ENCODE measurements at places on chromosomes 4 and X.

DNA sequence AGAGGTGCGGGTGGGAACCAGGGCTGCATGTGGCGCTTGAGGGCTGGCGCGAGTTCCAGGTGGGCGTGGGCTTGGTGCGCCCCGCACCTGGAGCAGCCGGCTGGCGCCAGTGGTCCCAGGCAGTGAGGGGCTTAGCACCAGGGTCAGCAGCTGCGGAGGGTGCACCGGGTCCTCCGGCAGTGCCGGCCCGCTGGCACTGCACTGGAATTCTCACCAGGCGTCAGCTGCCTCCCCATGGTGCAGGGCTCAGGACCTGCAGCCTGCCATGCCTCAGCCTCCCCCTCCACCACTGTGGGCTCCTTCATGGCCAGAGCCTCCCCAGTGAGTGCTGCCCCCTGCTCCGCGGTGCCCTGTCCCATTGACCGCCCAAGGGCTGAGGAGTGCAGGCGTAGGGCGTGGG, 174.0 kb downstream of the ADAM29 start:
- no peak for DNase-seq

DNA sequence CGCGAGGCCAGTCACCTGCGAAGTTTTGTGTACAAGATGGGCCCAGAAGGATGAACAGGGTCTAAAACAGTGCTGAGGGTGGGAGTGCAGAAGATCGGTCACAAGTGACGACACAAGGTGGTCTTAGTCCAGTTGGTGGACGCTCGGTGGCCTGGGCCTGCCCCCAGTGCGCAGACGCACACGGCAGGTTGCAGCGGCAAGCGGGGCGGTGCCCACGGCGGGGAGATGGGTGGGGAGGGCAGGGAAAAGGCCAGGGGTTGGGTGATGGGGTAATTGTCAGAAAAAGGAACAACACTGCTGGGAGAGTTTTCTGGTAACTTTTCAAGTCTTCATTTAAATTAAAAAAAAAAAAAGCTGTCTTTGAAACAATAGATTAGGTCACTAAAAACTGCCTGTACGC, 1.0 kb upstream of the PRDX4 start:
- no peak for DNase-seq

DNA sequence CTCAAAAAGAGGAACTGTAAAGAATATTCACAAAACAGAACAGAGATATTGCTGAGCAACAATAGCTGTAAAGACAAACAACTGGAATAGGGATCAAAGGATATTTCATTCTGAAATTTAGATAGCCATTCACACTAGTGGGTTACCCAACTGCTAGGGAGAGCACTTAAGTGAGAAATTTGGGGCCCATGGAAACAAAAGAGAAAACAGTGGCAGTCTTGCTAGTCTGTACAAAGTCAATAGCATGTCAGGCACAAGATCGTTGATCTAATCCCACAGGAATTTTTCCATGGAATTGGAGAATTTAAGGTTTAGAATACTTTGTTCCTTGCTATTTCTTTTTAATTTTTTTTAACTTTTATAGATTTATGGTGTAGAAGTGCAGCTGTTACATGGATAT, 467.0 kb downstream of the PCDH18 start:
- no peak for DNase-seq

- no peak for DNase-seq
Observed at GRCh38 chrX:9189286-9189685, 155.4 kb upstream of the FAM9B start.

GRCh38 chrX:150366951-150367545, 3.9 kb downstream of the MAMLD1 start:
- no peak for DNase-seq

DNA sequence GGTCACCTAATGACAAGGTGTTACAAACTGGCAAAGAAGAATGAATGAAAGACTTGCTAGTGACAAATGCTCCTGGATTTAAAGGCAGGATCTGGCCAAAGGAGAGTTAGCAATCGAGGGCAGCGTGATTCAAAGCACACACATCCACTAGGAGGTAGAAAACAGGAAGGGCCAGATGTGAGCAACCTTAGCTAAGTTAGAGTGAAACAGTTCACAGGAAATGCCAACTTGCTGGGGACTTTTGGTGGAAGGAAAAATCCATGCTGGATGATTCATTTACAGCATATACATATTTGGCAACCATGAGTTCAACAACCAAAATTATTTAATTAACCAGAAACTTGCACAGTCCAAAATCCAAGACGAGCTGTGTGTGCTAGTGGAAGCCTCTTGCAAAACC, 276.9 kb downstream of the PTTG2 start:
- no peak for DNase-seq

DNA sequence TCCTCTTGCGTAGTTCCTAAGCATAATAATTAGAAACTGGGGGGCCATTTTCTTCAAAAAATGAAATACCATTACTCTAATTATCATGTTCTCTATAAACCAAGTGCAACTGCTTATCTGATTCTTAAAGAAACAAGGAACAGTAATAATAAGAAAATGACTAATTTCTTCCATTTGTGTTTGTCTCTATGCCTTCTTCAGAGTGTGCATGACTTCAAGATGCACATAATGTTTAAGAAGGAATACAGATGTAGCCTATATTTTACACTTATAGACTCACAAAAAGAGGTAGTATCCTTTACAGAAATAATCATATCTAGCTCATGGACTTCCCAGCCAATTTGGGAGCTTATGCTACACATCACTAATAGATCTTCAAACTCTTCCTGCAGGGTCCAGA, 131.7 kb downstream of the CHRNA9 start:
- DNase-seq = no peak
